Activated CD8-positive, alpha-beta memory T cell treated with anti-CD3 and anti-CD28 coated beads, Interleukin-2, amount 10 ng/mL, durations not matched to agents 7 days and 5 days (primary cell): ENCODE measurements at places on chromosomes 13 and 19. TPM values are rescaled to one million over a fixed set of nuclear protein-coding genes. Genes with fewer than 3 reads are reported as not detected.

Gene SHC2
- not detected for total RNA-seq

Gene FOSB
- 98.6 TPM for total RNA-seq

Gene ZNF880
- total RNA-seq: 18.8 TPM

Gene LILRB5
- not detected for total RNA-seq

Gene PRR36
- total RNA-seq: not detected

Gene ZNF560
- not detected for total RNA-seq

Gene SULT2A1
- not detected for total RNA-seq

Gene MBD3L2
- not detected for total RNA-seq

Gene ZNF135
- total RNA-seq: 0.49 TPM

GRCh38 chr19:4206818-4207484 is 22.4 kb upstream of the EBI3 start:
- no peak for DNase-seq

- no peak for DNase-seq
Observed at GRCh38 chr13:98772794-98773452, 20.5 kb upstream of the SLC15A1 start.

GRCh38 chr19:48795685-48796070 is 15.2 kb downstream of the BCAT2 start:
- no peak for DNase-seq

DNA sequence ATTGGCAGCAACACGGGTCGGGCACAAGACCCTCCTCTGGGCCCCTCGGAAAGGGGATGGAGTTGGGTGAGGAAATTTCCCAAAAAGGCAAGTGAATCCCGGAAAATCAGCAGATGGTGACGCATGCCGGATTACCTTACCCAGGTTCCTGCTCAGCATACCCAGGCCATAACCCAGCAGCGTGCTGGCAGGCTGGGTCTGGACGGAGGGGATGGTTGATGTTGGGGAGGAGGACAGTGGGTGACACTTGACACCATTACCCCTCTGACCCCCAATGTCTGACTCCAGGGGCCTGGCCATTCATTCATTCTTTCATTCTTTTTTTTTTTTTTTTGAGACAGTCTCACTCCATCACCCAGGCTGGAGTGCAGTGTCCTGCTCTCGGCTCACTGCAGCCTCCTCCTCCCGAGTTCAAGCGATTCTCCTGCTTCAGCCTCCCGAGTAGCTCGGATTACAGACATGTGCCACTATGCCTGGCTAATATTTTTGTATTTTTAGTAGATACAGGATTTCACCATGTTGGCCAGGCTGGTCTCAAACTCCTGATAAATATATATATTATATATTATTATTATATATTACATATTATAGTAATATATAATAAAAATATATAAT is 799 bp downstream of the PVR start:
- no peak for DNase-seq

DNA sequence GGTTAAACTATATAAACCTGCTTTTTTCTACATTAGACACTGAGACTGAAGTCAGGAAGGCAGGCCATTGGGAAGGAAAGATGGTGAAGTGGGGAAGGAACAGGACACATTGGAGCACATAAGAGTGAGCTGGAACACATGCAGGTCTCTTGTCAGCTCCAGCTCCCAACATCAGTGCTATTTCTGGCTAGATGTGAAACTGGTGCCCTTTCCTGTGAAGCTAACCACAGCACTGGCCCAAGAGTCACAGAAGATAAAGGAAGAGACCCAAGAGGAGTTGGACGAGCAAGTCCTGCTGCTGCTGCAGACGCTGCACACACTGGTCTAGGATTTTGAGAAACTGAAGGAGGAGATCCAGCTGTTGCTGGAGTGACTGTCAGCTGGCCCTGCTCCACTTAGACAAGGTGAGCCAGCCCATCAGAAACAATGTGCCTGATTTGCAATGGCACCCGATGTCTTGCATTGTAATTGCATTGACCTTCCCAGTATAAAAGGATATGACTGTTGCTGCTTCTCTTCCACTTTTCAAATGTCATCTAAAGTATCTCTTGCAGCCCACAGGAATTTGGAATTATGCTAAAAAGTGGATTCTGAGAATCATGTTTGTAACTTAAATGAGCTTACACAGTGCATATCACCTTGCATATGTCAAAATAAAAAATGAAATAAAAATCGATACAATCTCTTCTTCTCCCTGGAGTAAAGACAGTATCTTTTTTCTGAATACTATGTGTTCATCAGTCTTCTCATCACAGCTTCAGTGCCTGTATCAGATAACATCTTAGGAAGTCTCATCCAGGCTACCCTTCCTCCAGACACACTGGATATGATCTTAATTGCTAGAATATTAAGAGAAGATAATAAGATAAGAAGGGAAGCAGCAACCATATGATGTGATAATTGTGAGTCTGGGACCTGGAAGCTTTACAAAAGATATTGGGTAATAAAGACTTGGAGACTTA is 230.7 kb upstream of the SPRY2 start:
- no peak for DNase-seq

DNA sequence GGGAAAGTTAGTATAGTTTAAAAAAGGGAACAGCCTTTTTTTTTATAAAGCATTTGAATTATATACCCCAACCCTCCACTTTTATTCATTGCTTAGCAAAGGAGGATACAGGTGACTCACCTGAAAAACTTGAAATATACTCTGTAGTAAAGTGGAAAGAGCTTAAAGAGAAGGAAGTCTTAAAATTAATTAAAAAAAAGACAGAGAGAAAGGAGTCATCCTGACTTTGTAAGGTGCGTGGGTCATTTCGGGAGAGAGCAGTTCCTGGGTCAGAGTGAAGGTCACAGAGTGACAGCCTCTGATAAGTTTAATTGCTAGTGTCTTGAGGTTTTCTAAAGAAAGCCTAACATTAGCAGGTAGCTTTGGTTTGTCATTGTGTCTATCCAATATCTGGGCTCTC is 310.3 kb downstream of the KLF5 start:
- DNase-seq: no peak

DNA sequence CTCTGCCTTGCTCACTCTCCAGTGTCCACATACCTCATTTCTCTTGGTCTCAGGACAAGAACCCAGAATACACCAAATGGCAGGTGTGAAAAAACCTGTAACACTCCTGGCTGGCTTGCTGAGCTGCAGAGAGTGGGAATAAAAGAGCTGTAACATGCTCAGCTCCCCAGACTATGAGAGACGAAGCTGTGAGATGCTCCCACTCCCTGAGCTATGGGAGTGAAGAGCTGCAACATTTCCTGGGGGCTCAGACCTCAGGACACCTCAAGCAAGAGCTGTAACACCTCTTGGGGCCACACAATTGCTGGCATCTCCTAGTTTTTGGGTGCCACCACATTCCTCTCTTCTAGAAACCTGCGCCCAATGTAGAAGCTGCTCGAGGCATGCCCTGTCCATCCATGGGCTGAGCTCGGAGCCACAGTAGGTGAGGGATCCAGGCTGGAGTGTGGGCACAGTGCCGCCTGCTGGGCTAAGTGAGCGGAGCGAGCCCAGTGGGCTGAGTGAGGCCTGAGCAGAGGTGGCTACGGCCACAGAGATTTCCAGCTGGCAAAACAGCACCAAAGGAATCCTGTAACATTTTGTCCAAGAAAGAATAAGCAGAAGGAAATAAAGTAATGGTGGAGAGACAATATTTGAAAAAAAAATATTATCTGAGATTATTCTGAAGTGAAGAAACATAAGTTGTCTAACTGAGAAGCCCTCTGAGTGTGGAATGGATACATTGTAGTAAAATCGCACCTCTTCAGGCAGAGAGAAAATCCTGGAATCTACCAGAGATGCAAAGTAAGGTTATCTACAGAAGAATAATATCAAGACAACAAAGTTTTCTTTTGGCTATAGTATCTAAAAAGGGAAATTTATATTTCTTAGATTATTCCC is 186.2 kb upstream of the PCDH9 start:
- DNase-seq: no peak

DNA sequence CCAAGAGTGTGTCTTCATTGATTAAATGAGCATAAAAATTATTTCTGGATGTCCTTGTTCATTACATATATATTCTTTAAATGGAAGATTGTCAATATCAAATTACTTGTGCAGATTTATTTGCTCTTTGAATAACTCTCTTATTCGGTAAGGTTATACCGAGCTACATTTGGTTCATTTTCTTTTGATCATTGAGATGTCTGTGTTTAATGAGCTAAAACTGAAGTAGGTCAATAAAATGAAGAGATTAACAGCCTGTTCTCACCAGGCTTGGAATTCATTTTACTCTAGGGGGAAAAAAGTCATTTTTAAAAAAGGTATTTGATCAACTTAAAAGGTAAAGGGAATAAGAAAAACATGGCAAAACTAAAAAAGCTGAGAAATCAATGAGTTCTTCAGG is 10.6 kb downstream of the GPC5 start:
- DNase-seq: no peak

GRCh38 chr19:23055501-23055900 is 52.5 kb upstream of the ZNF728 start:
- DNase-seq: no peak

DNA sequence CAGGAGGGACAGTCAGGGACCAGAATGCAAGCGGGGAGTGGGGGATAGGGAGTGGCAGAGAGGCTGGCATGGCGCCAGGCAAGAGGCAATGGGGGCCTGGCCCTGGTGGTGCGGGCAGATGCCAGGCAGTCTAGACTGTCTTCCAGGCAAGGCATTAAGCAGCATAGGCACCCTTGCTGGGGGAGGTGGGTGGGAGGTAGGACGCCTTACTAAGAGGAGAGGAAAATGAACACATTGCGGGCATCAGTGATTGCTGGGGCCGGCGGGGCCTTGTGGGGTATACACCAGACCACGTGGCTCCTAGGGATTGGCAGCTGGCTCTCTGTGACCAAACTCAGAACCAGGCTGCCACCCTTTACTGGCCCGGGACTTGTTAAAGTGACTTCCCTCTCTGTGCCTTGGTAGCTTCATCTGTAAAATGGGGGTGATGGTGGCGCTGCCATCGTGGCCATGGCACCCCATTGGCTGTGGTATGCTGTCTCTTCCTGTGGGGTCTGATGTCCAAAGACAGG is 46.0 kb downstream of the DNM2 start:
- no peak for DNase-seq

DNA sequence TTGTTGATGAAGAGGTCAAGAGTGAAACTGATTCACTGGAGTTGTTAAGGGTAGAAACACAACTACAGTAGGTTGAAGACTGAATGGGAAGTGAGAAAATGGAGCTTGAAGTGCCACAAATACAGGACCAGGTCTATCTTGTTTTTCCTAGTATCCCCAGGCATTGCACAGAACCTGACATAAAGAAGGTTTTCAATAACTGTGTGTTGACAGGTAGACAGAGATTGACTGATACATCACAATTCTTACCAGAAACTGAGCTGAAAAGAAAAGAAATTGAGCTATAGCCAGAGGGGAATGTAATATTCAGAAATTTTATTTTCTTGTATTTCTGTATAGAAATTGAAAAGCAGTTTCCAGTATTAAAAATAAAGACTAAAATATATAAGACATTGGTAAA is 767.7 kb downstream of the PCDH17 start:
- DNase-seq: no peak

DNA sequence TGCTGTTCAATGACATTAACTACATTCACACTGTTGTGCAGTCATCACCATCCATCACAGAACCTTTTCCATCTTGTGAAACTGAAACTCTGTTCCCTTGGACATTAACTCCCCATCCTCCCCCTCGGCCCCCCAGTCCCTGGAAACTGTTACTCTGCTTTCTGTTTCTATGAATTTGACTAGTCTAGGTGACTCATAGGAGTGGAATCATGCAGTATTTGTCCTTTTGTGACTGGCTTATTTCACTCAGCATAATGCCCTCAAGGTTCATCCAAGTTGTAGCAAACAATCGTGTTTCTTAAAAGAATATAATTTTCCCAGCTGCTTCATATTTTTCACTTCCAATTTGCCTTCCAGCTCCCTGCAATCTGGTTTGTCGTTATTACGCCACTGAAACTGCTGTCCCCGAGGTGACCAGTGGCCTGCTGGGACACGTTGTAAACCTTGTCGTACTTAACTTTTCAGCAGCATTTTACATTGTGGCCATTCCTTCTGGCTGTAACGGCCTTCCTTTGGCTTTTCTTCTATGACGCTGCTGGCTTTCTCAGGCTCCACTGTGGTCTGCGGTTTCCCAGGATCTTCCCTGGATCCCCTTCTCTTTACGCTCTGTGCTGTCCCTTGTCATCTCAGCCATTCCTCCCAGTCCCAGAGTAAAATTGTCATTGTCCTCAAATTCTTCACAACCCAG is 74.0 kb downstream of the DHRS12 start:
- peak; percentile 56 for DNase-seq

GRCh38 chr13:62627226-62627625 is 1211.6 kb upstream of the PCDH20 start:
- no peak for DNase-seq

GRCh38 chr19:16025108-16026101 is 50.9 kb upstream of the TPM4 start:
- no peak for DNase-seq

- peak; percentile 65 for DNase-seq
Observed at GRCh38 chr19:18274219-18274780, at the start of gene IQCN. TSS of gene IQCN (minus strand) at chr19:18274452. CDS start at chr19:18269478, 4,974 bp downstream.

- DNase-seq: no peak
Observed at GRCh38 chr13:92967923-92968322, 258.7 kb upstream of the GPC6 start.

GRCh38 chr19:11444059-11444458 is 8.6 kb downstream of the PRKCSH start:
- no peak for DNase-seq

DNA sequence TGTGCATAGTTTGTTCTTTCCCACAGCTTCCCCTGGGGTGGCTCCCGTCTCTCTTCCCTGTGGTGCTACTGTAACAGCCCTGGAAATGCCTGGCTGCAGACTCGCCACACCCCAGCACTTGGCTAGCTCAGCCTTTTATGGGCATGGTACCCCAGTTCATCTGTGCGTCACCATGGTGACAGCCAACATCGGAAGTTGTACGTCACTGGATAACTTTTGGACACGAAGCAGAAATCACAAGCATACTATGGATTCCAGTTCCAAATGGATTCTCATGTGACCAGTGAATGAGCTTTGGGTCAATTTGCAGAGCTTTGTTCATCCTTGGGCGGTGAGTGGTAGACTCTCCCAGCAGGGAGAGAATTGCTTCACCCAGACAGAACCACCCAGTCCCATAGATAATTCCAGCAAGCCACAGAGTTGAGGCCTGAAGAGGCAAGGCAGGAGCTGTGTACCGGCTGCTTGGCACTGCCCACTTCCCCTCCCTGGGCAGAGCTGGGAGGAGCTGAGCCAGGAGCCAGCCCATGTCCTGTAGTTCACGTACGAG is 54.4 kb downstream of the COL4A2 start:
- no peak for DNase-seq

- no peak for DNase-seq
Observed at GRCh38 chr13:65112531-65112941, 2117.6 kb downstream of the PCDH9 start.

GRCh38 chr19:53007200-53007599 is 6.5 kb upstream of the ERVV-1 start:
- no peak for DNase-seq

DNA sequence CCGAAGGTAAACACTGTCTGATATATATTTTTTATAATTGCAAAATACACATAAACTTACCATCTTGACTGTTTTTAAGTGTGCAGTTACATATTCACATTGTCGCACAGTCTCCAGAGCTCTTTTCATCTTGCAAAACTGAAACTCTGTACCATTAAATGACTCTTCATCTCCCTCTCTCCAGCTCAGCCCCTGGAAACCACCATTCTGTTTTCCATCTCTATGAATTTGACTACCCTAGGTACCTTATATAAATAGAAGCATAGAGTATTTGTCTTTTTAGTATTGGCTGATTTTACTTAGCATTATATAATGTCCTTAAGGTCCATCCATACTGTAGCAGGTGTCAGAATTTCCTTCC is 45.8 kb downstream of the LRCH1 start:
- no peak for DNase-seq

- no peak for DNase-seq
Observed at GRCh38 chr13:107231944-107232343, 664.0 kb upstream of the ARGLU1 start.

GRCh38 chr13:60482012-60482411 is 85.0 kb downstream of the TDRD3 start:
- DNase-seq: no peak
